Mesothelial cell of epicardium (in vitro differentiated cells): ENCODE measurements at places on chromosomes 5 and 9.

DNA sequence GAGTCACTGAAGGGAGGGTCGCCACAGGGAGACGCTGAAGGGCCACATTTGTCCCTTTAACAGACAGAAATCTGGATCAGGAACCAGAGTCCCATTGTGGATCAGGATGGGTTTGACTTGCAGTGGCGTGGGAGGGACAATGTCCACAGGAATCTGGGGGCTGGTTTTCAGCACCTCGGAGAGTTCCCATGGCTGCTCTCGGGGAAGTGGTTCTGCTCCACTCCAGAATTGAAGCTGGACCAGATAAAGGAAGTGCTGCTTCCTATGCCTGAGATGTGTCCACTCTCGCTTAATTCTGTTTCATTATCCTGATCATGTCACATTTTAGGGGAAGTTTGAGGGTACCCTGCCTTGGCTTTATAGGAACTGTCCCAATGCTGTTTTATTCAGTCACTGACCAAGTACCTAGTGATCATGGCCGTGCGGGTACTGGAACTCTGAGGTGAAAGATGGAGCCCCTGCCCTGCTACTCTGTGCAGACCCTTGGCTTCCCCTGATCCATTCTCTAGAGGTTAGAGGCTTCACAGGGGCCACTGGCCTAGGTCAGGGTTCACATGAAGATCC lies 28.7 kb downstream of the ENHO start:
- peak; percentile 73 for DNase-seq

DNA sequence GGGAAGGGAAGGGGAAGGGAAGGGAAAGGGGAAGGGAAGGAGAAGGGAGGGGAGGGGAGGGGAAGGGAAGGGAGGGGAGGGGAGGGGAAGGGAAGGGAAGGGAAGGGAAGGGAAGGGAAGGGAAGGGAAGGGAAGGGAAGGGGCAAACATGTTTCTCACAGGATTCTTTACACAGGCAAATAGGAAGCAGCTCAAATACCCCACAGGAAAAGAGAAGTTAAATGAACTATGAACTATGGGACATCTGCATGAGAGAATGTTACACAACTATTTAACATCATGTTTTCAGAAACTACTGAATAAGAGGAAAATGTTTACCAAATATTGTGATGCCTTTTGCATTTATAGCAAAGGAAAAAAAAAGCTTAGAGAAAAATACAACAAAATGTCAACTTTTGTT lies 125.4 kb upstream of the SLC30A5 start:
- no peak for DNase-seq

DNA sequence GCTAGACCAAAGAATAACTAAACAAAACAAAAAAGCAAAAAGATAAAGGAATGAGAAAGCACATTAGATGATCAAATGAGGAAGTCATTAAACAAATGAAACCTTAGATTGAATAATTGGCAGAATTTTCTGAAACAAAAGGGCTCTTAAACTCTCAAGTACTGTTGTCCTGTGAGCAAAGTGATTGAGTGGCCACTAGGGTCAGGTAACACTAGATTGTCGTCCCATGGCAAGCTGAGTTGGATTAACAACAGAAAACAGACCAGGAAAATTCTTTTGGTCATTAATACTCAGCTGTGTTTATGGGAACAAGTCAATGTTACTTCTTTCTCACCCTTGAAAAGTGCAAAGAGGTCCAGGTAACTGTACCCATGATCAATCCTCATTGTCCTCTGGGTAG lies 81.6 kb upstream of the MRPS30 start:
- no peak for DNase-seq

- DNase-seq: no peak
Measured at GRCh38 chr5:72171667-72172066, 64.4 kb downstream of the MAP1B start.

DNA sequence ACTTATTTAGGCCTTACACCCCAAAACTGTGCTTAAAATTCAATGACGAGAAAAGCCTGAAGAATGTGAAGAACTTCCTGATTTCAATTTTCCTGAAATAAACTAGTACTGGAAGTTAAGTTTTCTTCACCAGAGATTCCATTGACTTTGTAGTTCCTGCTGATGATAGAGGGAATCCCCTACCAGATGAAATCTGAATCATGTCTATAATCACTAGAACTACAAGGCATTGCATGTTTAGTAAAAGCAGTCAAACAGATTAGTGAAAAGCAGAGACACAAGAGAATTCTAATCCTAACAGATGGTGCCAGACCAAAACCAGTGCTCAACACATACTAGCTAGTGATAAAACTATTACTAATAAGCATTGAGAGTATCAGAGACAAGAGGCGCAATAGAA lies 130.0 kb downstream of the PDE4D start:
- DNase-seq: no peak

GRCh38 chr9:86485359-86485758 lies 131.1 kb upstream of the TUT7 start:
- DNase-seq: no peak

- DNase-seq: no peak
Measured at GRCh38 chr5:153835891-153836515, 202.7 kb downstream of the FAM114A2 start.

GRCh38 chr5:133362438-133362837 lies 249.9 kb downstream of the FSTL4 start:
- no peak for DNase-seq

DNA sequence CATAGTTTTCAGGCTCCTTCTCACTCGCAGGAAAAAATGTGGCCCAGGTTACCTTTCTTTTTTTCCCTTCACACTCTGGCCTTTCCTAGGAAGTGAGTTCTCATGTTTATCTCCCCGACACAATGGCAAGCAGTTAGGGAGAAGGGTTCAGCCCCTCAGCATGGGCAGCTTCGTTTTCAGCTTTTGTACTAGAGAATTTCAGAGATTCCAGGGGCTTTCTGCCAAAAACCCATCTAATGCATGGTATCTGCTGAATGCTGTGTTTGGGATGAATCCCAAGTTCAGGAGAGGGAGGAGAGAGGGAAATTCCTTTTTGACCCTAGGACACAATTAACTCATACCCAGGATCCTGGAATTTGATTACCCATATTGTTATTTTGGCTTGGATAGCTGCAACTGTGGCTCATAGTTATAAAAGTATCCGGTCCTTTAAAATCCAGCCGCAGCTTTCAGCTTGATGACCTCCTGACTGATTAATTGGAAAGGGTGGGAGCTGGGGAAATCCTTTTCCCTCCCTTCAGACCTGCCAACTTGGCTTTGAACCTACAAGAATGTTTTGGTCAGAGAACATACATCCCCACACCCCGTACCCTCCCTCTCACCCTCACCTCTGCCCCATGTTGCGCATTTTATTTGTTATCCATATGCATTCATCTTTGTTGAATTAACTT lies 78.4 kb downstream of the TMEM252 start:
- no peak for DNase-seq

- no peak for DNase-seq
Measured at GRCh38 chr5:171588790-171589189, 169.3 kb downstream of the FGF18 start.

DNA sequence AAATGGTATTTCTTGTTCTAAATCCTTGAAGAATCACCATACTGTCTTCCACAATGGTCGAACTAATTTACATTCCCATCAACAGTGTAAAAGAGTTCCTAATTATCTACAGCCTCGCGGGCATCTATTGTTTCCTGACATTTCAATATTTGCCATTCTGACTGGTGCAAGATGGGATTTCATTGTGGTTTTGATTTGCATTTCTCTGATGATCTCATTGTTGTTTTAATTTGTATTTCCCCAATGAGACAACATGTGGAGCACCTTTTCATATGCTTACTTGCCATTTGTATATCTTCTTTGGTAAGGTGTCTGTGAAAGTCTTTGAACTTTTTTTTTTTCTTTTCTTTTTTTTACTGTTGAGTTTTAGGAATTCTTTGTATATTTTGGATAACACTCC lies 473.6 kb downstream of the KCTD16 start:
- DNase-seq: no peak

DNA sequence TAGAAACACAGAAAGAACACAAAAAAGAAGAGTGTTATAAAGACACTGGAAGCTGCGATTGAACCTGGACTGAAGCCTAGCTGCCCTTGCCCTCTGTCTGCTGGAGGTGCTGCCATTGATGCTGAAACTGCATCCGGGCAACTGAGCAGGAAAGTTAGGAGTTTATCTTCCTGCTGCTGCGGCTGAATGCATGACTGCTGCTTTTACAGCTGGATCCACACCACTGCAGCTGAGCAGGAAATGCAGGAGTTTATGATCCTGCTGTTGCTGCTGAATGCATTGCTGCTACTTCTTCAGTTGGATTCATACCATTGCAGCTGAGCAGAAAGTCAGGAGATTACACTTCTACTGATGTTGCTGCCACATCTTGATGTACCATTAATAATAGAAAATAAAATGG lies 21.8 kb upstream of the JAKMIP2 start:
- DNase-seq: no peak

- DNase-seq: no peak
Measured at GRCh38 chr9:22423566-22423965, 23.1 kb upstream of the DMRTA1 start.

DNA sequence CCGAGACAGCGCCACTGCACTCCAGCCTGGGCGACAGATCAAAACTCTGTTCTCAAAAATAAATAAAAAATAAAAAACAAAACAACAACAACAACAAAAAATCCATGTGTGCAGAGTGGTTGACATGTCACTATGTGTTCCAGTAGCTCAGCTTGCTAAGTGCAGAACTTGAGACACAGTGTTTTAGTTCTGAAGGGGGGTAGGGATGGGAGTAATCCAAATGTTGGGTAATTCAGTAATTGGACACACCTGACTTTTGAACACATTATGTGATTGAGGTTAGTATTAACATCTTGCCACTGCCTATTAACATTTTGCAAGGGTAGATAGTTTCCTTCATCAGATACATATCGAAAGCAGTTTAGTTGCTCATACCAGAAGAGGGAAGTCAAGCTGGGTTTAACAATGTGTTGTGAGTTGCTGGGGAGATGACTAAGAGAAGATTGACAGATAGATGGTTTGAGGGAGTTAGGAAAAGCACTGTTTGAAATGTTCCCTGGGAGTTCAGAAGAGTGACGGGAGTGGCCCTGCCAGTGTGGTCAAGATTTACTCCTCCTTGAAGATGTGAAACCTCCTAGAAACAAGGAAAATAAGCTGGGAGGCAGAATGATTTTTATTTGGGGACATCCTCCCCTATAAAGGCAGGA lies 928 bp downstream of the HACD4 start:
- no peak for DNase-seq

- no peak for DNase-seq
Measured at GRCh38 chr9:106655966-106656365, 207.0 kb upstream of the ZNF462 start.

DNA sequence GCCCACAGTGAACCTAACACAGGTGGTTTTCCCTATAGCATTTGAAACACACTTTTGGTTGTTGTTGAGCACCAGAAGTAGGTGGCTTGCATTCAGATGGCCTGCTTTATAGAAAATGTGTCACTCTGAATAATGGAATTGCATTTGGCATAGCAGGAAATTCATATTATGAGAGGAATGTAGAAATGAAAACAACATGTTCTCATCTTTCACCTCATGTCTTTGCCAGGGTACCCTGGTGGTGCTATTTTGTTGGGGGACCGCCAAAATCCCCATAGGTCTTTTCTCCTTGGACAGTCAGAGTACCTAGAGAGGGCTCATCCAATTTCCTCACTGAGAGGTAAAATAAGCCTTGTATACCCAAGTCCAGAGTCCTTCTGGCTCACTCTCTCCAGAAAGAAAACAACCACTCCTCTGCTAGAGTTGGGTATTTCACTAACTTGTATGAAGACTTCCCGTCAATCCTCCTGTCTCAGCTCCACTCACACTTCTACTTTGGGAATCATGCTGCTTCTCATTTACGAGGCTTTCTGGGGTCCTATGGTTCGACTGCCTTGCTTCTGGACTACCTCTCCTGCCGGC lies 67.4 kb downstream of the MRPS27 start:
- DNase-seq: no peak

- no peak for DNase-seq
Measured at GRCh38 chr5:63613442-63613841, 348.8 kb downstream of the HTR1A start.

DNA sequence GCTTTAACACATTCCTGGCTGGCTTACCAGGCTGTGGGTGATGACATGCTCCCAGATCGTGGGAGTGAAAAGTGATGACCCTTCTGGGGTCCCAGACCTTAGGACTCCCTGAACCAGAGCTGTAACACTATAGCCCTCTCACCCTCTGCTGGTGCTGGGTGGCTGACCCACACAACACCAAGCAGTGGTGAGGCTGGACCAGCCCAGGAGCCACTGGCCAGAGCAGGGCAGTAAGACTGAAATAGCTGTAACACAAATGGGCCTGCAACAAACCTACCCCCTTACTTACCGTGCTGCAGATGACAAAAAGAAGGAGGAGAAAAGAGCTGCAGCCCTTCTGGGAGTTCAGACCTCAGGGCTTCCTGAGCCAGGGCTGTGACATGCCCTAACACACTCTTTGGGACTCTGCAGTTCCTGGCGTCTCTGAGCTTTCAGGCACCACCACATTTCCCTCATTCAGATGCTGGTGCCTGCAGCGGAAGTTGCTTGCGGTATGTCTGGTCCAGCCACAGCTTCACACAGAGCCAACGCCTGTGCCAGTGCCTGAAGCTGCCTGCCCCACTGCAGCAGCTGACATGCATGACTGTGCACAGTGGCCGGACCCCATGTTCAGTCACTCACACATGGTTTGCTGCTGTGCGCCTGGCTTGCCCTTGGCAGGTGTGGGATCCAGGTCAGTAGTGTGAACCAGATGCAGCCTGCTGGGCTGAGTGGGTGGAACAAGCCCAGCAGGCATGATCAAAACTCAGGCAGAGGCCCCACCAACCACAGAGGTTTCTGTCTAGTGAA lies 1247.4 kb downstream of the EFNA5 start:
- DNase-seq: no peak

DNA sequence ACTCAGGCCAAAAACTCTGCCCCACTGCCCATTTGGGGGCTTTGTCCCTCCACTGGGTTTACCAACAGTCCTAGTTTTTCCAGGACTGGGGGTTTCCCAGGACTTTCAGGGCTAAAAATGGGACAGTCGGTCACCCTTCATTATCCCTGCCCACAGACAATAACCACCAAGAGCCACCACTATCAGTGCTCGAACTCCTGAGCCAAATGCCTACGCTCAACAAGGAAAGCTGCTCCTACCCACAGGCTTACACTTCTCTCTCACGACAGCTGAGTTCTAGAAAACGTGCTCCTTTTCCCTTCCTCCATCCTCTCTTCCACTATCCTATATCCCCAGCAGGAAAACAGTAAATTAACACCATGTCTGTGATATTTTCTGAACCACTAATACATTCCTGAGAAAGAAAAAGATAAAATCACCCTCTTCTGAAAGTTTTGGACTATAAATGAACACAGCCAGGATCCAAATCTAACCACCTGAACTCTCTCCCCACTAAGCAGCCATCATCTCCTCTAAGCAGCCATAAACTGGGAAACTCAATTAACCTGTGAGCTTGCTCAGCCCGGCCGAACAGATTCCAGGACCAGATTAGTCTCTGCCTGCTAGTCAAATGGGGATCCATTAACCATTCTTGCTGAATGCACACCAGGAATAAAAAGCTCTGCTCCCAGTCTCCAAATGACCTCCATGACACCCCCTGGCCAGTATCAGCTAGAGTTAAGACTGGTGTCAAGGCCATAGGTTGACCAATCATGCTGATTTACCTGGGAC lies 41.8 kb downstream of the KLHL3 start:
- no peak for DNase-seq
